ENCODE measurements at places on chromosomes 7 and 10.

- DNase-seq: no peak
These were observed 128.0 kb upstream of the CALN1 start for GRCh38 chr7:72540106-72540611.

- no peak for DNase-seq
These were observed 102.9 kb downstream of the INPP5A start for GRCh38 chr10:132640326-132641125.

GRCh38 chr10:34593930-34594329, 221.2 kb downstream of the PARD3 start:
- DNase-seq: no peak

GRCh38 chr10:78828647-78829539, 239.9 kb upstream of the ZMIZ1 start:
- no peak for DNase-seq

DNA sequence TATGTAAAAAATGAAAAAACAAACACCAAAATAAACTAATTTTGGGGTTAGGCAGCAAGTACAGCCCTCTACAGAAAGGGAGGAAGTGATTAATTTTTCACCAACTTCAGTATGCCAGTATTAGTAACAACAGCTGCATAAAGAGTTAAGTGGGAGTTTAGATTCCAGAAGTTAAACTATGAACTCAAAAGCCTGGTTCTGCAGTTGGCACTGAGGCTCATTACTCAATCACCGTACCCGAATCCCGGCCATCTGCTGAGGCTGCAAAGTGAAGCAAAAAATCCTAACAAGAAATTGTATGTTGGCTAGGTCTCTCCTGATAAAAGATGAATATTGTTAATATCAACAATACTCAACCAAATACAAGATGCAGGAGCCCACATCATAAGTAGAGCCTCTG, 4.0 kb downstream of the NUDT5 start:
- DNase-seq: no peak

DNA sequence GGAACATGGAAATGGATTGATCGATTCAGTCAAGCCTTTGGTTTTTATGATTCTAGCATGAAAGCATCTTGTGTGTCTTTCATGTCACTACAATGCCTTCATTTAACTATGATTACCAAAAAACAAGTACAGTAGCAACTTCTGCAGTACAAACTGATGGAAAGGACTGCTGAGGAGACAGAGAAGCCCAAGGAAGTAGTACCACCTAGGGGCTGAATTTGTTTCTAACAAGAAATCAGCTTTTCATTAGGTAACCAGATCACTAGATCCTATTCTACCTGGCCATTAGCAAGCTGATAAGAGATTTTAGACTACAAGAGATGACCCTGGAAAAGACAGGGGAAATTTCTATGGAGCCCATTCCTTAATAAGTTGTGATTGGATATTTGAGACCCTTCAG, 3.2 kb upstream of the IFIT1 start:
- DNase-seq: peak; percentile 69

- no peak for DNase-seq
These were observed 1.1 kb upstream of the DPY19L1 start for GRCh38 chr7:35038354-35038753.

Measured in Kasumi-1 (cell line).